ENCODE measurements at places on chromosomes 5 and 9.

- no peak for DNase-seq
These were observed 101.7 kb downstream of the ADRB2 start for GRCh38 chr5:148928141-148928540.

DNA sequence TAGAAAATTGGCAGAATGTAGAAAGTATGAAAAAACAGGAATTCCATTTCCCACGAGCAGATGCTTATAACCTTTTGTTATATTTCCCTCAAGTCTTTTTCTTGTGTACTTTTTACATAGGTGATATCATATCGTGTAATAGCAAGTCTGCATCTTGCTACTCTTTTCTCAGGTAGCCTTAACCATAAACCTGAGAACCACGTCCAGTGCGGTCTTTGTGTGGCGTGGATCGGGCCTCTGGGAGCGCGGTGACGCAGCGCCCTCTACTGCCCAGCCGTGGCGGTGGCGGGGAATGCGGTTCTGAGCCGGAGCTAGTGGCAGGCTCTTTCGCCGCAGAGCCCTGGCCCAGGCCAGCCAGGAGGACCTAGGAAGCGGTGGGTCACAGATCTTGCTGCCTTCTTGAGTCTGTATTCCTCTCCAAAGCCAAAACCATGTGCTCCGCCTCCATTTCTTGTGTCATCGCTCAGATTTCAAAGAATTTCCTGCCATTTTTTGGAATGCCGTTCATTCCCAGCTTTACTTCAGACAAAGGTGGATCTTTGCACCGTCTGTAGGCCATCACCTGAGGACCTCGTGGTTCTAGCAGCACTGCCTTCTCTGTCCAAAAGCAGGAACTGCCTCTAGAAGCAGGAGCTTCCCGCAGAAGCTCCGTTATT lies 71.9 kb downstream of the MVB12B start:
- peak; percentile 76 for DNase-seq

DNA sequence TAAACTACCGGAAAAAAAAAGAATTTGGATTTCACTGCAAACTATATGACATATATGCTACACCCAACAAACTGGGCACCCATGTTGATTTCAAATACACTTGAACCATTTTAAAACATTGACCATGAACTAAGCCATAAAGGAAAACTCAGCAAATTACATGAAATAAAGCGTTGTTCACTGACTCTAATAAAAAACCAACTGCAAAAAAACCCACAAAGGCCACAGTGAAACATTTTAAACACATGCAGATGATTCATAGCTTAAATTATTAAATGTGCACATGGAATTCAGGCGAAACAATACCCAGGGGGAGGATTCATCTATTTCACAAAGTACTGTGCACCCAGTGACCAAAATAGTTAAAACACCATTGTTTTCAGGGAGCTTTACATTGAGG lies 33.3 kb downstream of the MTRR start:
- no peak for DNase-seq

GRCh38 chr9:100848726-100849125 lies 179.8 kb upstream of the PLPPR1 start:
- DNase-seq: no peak

DNA sequence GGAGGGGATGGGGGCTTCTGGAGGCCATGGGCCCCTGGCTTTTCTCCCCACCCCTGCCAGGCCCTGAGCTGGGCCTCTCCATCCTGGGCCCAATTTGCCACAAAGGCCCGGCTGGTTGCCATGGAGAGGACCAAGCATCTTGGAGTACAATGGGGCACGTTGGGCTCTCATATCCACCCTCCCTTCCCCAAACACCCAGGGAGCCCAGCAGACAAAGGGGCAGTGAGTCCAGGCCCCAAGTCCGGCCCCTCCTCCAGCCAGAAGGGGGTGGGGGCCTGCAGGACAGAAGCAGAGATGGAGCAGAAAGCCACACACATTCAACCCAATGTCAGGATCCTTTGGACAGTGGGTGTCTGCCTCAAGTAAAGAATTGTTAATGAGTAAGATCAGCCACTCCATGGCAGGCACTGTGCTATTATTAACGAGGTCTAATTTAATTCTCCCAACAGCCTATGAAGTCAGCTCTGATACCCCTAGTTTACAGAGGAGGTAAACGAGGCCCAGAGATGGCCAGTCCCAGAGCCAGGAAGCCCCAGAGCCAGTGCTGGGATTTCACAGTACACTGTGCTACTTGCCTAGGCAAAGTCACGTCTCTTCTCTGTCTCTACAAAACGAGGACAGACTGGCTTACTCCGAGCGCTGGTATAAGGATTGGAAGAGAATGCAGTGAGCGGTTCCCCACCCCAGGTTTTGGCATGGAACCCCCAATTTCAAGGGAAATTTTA lies 2.3 kb downstream of the CRB2 start:
- no peak for DNase-seq

- peak; percentile 28 for DNase-seq
These were observed 920 bp downstream of the LPCAT1 start for GRCh38 chr5:1522601-1523479.

DNA sequence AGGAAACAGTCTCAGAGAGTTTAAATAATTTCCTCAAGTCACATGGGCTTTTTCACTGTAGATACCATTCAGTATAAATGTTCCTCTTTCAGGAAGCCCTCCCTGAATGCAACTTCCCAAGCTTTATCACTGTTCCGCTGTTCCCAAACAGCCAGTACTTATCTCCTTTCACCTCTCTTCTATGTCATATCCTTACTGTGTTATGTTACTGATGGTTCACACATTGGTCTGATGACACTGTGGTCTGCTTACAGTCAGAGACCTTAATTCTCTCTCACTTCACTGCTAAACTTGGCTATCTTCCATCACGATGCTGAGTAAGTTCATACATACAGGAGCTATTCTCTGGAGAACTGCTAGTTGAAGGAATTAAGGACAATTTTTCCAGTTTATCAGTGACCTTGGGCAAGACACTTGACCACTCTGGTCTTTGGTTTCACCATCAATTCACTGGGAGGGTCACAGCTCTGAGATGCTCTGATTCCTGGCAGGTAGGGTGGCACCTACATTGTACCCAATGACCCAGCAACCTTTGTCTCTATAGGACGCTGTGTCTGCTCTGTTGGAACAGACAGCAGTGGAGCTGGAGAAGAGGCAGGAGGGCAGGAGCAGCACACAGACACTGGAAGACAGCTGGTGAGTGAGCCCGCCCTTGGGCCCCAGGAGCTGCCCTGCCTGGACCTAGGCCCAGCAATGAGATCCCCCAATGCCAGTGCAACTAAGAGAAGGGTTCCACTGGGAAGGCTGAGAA lies 42.1 kb upstream of the RARS1 start:
- DNase-seq: peak; percentile 9

- DNase-seq: peak; percentile 96
These were observed 283.0 kb upstream of the PCSK5 start for GRCh38 chr9:75607521-75607920.

- no peak for DNase-seq
These were observed 108.7 kb downstream of the IRX2 start for GRCh38 chr5:2642684-2643345.

DNA sequence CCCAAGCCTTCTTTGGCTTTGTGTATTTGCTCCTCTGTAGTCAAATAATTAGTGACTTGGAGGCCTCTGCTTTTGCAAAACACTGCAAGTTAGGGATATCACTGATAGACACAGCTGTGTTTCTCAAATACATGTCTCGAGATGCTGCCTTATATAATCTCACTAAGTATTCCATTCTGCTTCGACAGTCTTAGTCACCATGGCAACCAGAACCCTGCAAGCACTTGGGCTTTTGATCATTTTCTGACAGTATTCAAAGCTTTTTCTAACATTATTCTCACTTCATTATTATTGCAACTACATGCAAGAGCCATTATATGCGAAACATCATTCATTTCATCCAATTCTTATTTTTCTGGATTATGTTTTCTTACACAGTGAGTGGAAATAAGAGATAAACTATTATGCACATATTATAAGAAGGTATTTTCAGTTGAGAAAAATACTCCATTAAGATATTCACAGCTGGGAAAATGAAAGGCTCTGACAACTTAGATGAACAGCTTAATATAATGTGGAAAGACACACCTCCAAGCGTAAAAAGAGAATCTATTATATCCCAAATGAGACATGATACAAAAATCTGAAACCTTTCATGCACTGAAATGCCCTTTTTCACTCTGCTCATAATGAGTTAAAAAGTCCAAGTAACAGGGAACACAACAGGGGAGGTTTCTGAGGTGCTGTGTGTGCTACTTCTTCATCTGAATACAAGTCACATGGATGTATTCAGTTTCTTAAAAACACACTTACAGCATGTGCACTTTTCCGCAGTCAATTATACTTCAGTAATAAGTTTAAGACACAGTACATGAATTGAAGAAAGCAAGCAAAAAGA lies 93.9 kb downstream of the SCAI start:
- DNase-seq: no peak

- DNase-seq: no peak
These were observed 74.9 kb upstream of the CER1 start for GRCh38 chr9:14797435-14797834.

- DNase-seq: no peak
These were observed 79.8 kb downstream of the C5orf15 start for GRCh38 chr5:133888625-133888991.

Measured in hematopoietic multipotent progenitor cell treated with erythropoietin and hydrocortisone succinate and interleukin-3 and kit ligand, for 4 days (in vitro differentiated cells).